GM06990 (cell line): ENCODE measurements at places on chromosomes 3 and 15.

DNA sequence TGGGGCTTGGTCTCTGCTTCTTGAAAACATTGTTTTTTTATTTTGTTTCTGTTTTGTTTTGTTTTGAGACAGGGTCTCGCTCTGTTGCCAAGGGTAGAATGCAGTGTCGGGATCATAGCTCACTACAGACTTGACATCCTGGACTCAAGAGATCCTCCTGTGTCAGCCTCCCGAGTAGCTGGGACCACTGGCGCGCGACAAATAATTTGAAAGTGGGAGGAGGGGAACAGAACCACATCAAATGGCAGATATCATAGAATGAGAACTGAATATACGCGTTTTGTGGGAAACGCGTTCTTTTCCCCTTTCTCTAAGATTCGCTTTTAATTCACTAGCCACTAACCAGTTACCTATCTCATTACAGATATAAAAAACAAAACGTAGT is 641 bp upstream of the VPS13C start:
- no peak for DNase-seq

GRCh38 chr15:40342416-40343320 is 1.9 kb upstream of the CCDC9B start:
- no peak for DNase-seq

DNA sequence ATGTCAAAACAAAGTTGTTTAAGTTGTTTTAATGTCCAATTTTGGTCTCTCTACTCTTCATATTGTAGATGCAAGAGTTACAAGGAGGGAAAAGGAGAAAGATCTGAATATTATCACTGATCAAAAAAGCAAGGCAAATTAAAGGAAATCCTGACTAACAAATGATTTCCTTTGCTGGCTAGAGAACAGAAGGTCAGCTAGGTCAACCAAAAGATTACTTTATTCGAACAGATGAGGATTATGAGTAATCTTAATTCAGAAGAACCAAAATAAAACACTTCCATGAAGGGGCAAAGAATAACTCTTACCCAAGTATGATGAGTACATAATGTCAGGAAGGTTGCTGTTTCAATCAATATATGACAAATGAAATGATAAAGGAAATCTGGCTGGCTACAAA is 33.8 kb downstream of the CPNE4 start:
- no peak for DNase-seq

DNA sequence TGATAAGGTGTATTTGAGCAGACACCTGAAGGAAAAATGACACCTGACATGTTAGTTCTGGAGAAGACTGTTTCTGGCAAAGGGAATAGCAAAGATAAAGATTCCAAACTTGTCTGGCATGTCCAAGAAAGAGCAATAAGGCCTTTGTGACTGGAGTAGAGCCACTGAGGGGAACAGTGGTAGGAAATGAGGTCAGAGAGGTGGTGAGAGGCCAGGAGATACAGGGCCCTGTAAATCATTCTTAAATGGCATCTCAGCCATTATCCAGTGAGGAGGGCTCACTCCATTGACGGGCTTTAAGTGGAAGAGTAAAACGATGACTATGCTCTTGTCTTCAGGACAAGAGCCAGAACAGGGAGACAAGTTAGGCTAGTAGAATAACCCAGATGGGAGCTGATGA is 4.5 kb downstream of the SLC49A4 start:
- no peak for DNase-seq

- no peak for DNase-seq
These were observed 6.5 kb upstream of the TM4SF19 start for GRCh38 chr3:196344663-196345062.

GRCh38 chr15:75309711-75310110 is 26.2 kb upstream of the COMMD4 start:
- no peak for DNase-seq

GRCh38 chr3:170033489-170033888 is 4.3 kb upstream of the GPR160 start:
- no peak for DNase-seq

DNA sequence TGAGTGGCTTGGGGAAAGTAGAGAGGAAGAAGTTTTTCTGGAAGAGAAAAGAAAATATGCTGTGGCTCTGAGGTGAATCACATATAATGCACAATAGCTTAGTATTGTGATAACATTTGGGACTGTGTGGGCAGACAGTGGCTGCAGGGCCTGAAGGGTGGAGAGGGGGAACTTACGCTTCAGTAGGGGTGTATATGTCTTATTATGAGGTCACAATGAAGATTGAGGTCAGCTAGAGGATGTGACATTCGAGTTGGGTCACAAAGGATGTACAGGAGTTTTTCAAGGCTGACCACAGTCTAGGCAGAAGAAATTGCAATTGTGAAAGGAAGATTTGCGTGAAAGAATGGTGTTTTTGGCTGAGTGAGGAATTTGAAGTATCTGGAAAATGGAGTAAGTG is 414.8 kb downstream of the LPP start:
- DNase-seq: no peak

- DNase-seq: peak; percentile 67
These were observed 123.0 kb upstream of the SPRED1 start for GRCh38 chr15:38129531-38130204.

DNA sequence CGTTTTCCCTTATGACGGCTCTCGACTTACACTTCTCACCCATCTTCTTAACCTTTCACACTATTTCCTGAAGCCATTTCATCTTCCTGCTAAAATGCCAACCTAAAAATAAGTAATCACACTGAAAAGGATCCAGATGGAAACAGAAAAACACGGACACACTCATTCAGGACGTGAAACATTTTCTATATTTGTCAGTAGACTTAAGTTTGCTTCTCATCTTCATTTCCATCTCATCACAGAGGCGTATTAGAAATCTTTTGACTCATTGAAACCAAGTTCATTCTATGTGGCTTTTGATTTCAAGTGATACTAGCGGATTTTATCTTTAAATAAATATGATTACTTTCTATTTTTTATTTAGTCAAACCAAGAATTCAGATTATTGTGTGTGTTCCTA is 27.4 kb upstream of the DLG1 start:
- no peak for DNase-seq

- DNase-seq: no peak
These were observed 9.1 kb downstream of the GK5 start for GRCh38 chr3:142216321-142216720.

DNA sequence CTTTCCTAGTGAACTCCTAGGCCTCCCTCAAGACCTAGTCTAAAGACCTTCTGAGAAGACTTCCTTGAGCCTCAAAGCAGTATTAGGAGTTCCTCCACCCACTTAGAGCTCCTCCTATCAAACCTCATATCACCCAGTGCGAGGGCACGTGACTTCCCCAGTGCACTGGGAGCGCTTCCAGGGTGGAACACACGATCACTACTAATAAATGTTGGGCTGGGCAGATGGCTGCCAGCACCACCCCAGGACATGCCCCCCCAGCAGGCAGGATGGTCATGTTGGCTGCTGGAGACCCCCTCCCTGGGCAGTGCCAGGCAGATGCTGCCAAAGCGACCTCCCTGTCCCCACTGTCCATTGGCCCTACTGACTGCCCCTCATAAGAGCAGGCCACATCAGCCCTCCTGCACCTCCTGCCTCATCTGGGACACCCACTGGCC is 8.5 kb upstream of the PLXND1 start:
- DNase-seq: no peak

- DNase-seq: no peak
These were observed 241.2 kb downstream of the SOX2 start for GRCh38 chr3:181952929-181953328.

DNA sequence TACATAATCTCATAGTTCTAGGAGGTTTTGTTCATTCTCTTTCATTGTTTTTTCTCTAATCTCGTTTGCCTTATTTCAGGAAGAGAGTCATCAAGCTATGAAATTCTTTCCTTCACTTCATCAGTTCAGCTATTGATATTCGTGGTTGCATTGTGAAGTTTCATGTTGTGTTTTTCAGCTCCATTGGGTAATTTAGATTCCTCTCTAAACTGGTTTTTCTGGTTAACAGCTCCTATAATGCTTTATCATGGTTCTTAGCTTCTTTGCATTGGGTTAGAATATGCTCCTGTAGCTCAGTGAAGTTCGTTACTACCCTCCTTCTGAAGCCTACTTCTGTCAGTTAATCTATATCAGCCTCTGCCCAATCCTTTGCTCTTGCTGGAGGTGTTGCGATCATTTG is 69.4 kb upstream of the CD96 start:
- no peak for DNase-seq

DNA sequence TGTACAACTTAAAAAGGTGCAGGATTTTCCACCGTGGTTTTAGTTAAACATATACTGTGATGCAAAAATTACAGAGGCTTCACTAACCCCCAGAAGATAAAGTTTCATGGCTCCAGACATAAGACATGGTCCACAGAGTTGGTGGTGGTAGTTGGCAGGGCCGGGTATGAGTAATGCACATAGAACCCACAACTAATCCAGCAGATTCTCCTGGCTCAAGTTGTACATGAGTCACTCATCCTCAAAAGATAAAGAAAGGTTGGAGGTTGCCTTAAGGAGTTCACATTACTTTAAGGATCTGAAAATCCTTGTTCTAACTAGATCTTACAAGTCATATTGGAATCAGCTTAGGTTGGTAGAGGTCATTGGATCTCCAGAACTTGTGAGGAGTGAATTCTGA is 98.3 kb upstream of the ZBTB20 start:
- no peak for DNase-seq
